NCI-H345 (cell line): ENCODE measurements at places on chromosomes 7 and 10.

DNA sequence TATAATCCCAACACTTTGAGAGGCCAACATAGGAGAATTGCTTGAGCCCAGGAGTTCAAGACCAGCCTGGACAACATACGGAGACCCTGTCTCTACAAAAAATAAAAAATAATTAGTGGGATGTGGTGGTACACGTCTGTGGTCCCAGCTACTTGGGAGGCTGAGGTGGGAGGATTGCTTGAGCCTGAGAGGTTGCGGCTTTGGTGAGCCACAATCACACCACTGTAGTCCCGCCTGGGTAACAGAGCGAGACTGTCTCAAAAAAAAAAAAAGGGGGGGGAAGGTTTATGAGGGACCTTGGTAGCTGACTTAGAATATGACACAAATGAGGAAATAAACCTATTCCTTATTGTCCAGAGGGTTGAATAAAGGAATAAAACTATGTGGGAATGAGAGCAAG is 30.8 kb downstream of the SCD start:
- no peak for DNase-seq

DNA sequence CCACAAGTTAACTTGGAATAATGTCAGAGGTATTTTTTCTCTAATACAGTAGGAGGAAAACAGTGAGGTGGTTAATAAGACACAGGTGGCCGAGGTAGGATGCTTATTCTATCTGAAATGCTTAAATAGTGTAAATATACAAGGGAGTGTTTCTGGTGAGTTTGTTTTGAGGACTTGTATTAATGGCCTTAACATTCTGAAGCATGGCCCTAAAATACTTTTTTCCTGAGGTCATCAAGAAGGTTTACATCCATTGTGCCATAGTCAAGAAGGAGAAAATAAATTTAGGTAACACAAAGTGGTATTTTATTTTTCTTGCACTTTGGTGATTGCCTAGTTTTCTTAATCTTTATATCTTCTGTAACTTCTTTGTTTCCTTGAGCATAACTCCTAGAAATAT is 18.8 kb downstream of the GNAI1 start:
- DNase-seq = no peak

DNA sequence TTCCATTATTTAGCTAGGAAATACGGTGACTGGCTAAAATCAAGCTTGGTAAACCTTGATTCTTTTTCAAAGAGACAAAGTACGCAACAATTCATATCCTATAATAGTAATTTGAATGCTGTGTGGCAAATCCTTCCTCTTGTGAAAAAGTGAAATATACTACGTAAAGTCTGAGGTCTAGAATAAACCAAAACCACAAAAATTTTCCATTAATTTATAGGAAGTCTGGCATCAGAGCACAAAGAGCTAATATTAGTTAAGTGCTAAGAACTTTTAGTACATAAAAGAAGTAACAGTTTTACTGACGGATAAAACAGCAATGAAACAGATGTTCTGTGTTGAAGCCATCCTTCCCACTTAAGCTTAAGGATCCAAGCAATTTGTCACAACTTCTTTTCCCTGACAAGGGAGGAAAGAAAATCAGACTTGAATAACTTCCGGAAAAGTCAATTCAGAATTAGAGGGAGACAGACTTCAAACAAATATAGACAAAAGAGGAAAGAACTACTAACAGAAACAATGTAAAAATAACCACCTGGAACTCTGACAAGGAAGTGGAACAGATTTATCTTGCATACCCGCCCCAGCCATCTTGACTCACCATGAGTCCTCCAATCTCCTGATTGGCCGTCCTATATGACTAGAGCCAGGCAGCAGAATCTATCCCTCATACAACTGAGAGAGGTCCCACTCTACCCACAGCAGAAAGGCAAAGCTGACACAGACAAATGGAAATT is 34.6 kb downstream of the RHEB start:
- no peak for DNase-seq

DNA sequence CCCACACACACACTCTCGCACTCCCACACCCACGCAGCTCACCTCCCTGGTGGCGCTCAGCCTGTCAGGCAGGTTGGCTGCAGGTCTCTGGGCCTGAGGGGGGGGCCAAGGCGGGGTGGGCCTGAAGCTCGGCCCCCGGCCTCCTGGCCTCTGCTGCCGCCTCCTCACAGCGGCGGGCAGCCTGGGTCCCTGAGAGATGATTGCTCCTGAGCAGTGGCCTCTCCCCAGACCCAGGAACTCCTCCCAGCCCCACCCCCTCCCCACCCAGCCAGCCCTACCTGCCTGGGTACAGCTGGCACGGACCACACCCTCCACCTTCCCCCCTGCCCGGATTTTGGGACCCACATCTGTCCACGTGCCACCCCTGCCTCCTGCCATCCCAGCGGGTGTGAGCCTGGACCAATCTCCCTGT is 4.6 kb upstream of the TMEM184A start:
- no peak for DNase-seq

GRCh38 chr10:106771154-106771553 is 393.4 kb downstream of the SORCS1 start:
- no peak for DNase-seq

GRCh38 chr7:74280985-74281384 is 8.2 kb upstream of the CLIP2 start:
- no peak for DNase-seq

DNA sequence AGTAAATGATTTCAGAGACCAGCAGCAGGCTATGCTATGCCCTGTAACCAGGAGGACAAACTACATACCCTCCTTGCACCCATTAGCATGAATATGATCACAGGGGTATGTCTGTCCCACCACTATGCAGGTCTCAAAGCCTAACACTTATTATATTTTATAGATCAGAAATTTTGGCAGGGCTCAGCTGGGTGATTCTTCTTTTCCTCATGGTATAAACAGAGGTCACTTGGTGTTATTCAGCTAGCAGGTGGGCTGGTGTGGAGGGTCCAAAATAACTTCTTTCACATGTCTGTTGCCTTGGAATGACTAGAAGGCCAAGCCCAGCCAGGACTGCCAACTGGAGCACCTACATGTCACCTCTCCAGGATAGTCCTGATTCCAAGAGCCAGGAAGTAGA is 252.9 kb downstream of the ARHGAP12 start:
- DNase-seq = no peak

DNA sequence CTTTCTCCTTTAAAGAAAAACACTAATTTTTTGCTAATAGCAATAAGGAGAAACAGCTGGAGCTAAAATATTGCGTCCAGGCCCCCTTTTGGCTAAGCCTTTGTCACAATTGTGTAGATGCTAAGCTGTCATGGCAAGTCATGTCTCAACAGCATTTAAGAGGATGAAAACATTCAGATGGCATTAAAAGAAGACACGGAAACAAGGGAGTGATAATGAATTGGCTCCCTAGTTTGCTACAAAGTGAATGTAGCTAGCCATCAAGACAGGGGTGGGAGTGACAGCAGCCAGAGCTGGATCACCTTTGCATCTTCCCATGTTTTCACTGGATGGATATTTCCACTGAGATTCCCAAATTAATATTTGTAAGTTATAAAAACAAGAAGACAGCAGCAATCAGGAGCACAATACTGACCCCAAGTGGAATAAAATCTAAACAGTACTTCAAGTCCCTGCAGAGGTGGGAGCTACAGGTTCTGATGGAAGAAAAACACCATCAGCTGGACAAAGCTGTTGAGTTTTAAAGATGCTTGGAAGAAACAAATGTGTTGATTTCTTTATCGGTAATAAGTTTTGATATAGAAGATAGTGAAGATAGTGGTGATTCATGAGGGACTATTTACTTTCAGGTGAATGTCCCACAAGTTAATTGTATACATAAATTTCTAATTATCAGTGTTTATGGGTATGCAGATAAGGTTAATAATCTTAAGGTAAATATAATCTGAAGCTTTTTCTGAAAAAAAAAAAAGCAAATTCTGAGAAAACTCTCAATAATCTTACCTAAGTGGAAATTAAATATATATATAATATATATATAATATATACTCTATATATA is 129.4 kb downstream of the SLC16A9 start:
- DNase-seq = peak; percentile 16

DNA sequence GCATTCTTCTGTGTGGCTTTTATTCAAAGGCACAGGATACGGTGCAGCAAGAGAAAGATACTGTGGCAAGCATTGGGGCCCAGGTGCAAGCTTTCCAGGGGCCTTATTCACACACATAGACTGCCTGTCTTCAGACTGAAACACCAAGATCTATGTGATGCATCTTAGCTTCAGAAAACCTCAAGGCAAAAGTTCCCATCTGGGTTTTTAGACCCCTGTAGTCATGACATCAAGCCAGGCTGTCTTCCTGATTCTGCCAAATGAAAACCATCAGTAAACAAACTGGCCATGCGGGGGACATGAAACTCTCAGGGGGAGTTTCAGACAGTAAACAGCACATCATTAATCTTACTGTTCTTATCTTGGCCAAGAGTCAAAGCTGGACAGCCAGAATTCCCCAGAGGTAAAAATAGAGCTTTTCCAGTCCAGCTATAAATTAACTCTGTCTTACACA is 9.8 kb downstream of the AGBL3 start:
- no peak for DNase-seq

GRCh38 chr7:37349979-37350590 is 98.6 kb downstream of the ELMO1 start:
- no peak for DNase-seq

DNA sequence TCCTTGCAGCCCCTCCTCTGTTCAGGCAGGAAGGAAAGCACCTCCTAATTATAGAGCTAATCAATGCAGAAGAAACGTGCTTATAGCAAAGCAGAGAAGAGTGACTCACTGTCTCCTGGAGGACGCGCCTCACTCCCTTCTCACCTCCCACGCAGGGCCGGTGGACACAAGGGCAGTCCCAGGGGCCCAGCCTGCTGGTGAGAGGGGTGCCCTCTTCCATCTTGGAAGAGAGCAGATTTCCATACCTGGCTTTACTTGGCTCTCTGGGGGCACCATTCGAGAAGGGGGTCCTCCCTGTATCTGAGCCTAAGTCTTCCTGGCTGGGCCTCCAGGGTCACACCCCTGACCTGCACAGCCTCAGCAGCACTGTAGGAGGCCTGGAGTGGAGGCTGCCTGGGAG is 55.8 kb downstream of the RASGEF1A start:
- no peak for DNase-seq

GRCh38 chr7:151368136-151368571 is 26.5 kb downstream of the NUB1 start:
- DNase-seq = peak; percentile 67

DNA sequence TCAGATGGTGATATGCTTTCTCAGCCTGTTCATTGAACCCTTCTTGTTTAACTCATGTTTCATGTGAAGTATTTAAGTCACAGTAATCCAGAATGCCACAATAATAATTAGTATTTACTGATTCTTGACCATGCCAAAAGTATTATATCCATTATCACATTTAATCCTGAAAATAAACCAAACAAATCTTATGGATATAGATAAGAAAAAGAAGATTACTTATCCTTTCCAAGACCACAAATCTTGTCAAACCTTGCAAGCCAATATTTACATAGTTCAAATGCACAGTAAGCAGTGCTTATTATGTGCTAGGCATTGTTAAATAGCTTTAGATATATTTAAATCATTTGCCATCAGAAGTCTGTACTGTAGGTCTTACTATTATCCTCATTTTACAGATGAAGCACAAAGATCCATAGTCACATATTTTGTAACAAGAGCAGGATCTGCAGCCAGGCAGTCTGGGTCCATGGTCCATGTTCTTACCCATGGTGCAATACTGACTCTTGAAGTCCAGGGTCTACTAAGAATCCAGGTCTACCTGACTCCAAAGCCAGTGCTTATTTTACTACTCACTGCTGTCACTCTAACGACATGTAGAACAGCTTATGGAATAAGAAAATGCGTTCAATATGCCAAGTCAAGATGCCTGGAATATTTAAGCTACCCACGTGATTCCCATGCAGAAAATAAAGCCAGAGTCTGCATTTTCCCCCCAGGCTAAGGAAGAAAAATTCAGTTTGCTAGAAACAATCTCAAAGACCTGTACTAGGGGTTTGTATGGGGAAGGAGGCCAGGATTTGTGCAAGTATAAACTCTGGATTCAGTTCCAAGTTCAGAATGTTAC is 984.8 kb upstream of the LRRTM3 start:
- no peak for DNase-seq

DNA sequence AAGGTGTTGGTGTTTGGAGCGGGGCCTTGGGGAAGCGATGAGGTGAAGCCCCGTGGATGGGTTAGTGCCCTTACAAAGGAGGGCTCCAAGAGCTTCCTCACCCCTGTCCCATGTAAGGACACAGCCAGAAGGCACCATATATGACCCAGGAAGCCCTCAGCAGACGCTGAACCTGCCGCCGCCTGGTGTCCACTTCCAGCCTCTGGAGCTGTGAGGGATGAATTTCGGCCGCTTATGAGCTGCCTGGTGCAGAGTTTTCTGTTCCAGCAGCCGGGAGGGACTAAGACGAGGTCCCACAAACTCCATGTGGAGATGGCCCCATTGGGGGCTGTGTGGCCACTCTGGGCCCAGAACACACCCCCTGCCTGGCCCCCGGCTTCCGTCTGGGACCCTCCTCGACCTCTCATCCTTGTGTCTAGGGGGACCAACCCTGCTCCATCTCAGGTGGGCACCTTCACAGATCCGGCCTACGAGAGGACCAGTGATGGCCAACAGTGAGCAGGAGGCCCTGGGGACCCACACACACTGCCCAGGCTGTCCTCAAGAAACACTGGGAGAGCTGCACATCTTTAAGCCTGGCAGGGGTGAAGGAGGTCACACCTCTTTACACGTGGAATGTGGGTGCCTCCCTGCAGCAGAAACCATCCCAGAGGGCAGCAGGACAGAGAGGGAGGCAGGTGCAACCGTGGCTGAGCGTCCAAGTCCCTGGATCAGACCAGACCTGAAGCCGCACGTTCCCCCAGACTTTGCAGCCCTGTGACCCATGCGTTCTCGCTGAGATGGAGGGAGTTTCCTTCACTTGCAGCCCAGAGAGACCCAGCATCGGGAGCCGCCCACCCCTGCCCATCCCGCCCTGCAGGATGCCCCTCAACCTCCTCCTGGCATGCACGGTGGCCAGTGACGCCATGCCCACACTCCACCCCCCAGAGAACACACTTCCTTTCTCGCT is 96.1 kb downstream of the PDGFA start:
- DNase-seq = no peak

DNA sequence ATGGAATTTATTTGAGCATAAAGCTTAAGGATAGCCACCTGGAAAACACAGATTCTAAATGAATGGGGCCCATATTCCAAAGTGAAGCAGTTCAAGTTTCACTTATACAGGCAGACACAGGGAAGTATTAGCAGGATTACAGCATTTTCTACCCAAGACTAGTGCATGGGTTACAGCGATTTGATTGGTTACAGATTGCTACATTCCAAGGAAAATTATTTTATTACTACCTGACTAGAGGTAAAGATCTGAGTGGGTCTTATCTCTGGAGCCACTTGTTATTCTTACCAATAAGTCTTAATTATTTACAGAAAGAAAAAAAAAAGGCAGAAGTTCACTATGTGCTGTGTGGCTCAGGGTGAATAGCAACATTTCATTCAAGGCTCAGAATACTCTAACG is 87.4 kb upstream of the ITGB1 start:
- DNase-seq = no peak

GRCh38 chr7:76409537-76409936 is at the start of gene SSC4D:
Gene SSC4D (minus strand): TSS chr7:76409697. CDS start chr7:76404439, 5,258 bp downstream.
- no peak for DNase-seq

DNA sequence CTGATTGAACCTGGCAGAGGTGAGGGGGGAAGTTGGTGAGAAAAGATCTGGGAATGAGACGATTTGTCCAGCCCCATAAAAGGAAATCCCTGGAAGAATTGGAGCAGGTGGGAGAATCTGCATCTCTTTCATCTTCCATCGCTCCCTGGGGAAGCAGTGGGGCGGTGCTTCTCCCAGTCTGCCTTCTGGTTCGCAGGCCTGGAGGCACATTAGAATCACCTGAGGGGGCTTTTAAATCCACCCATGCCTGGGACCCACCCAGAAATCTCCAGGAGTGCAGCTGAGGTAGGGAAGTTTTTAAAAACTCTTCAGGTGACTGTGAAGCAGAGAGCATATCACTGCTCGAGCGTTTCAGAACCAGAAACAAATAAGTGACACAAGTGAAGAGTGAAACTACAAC is 26.7 kb upstream of the SYPL1 start:
- DNase-seq = no peak
